ENCODE measurements at places on chromosomes 13 and 19.
A peak's percentile ranks its signal among the peaks of the same experiment; 100 is the strongest.

DNA sequence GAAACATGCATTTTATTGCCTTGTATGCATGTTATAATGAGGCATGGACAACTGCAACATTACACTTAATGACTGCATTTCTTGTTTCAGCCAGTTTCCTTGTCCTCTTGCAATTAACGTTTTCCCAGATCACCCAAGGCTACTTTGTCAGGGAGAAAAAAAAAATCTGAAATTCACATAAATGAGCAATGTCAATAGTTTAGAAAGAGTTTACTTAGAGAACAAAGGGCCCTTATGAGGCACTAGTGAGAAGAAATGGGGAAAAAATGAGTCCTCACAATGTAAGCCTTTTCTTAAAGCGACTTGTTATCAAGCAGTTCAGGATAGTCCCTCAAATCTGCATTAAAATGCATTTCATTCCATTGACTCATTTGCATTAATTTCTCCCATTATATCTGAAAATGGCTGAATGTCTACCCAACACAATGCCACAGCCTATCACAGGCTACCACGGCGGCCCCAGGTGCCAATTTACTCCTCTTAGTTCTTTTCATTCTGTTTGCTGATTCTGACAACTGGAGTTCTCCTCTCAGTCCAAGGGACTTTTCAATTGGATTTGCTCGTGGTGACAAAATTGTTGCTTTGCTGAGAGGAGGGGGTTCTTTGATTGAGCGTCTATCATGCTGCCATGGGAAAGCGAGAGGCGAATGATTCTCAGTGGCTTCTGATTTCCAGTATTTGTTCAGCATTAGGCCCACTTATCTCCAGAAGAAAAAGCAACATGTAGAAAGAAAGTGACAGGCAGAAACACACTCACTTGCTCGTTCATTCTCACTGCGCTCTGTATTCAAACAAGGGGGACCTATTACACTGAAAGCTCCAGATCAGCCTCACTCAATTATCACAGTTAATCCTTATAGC is 107.1 kb downstream of the DACH1 start:
- DNase-seq, result no peak

GRCh38 chr19:47375694-47376588 is 26.8 kb downstream of the DHX34 start:
- DNase-seq, result no peak

GRCh38 chr19:8576273-8576993 is 809 bp downstream of the MYO1F start:
- no peak for DNase-seq

GRCh38 chr13:81381560-81381959 is 1040.6 kb upstream of the SPRY2 start:
- no peak for DNase-seq

DNA sequence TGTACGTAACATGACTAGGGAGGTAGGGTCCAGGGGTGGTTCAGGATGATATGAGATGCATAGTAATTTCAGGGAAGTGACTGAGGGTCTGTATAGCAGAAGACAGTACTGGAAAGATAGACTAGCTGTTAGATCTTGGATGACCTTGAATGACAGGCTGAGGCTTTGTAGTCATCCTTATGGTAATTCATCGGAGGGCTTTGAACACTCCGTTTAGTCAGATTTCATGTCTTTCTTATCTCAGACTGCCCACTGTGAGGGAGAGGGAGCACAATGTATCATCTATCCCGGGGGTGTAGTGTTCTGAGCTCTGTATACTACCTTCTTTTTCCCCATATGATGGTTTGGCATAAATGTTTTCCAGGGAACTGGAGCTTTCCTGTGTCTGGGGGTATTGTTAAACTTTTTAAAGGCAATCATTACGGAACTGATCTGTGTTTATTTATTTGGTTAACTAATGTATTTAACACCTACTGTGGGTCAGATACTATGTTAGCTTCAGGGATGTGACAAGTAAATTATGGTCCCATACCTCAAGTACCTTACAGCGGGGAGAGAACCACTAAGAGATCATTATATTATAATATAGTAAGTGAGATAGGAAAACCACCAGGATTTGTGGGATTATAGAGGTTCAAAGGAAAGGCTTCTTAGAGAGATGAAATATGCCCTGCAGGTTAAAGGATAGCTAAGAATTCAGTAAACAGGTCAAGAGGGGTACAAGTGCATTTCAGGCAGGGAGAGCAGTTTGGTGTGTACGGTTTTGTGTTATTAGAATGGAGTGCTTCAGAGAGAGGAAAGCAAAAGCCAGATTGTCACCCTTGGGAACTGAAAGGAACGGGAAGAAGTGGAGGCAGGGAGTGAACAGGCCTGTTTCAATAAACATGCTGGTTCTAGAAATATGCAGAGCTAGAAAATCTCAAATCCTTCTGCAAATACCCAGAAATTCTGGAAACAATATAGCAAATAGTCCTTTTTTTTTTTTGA is 164.8 kb upstream of the KL start:
- DNase-seq, result peak; percentile 43

GRCh38 chr13:51783428-51784094 is 20.4 kb downstream of the DHRS12 start:
- no peak for DNase-seq

GRCh38 chr19:30062907-30063649 is 121.0 kb downstream of the URI1 start:
- DNase-seq, result no peak

DNA sequence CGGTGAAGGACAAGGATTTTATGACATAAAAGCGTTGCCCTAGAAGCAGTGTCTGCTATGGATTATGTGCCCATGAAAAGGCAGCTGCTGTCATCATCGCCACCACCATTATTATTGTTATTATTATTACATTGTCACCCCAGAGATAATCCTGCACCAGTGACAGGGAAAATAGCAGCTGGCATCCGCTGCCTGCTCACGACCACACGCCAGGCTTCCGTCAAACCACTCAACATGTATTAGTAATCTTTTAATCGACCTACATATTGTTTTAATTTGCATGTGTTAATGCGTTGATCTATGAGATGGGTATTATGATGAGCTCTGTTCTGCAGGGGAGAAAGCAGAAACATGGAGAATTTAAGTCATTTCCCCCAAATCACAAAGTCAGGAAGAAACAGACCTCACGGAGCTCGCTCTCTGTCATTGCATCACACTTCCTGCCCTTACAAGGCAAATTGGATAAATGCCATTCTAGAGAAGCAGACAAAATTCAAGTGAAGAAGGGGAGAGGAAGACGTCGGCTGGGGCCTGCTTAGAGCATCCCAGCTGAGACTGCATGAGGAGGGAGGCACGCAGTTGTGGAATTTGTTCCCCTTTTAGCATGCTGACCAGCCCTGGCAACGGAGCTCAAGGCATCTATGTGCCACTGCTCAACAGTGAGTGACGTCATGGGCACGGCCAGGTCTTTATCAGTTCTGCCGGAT is at the start of gene FFAR3:
Gene FFAR3 (plus strand): TSS at position 594 of the 707 bp plus-strand sequence. CDS start 431 bp downstream, outside the sequence.
- peak; percentile 69 for DNase-seq

GRCh38 chr13:55266644-55267043 is 1874.1 kb upstream of the PRR20A start:
- no peak for DNase-seq

DNA sequence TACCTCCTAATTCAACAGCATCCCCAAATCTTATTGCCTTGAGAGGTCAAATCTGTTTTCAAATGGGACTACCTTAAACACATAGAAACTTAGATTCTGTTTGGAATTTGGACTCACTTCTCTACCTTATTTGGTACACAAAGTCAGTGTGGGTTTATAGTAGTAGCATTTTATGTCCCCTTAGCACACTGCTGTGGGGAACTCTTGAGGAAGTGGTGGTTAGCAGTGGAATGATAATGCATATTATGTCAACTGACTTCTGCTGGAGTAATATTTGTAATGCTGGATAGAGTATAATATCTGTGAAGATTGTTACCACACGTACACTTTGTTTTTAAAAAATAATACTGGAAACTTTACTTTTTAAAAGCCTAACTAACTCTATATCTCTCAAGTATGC is 386.3 kb downstream of the NDFIP2 start:
- DNase-seq, result peak; percentile 53

DNA sequence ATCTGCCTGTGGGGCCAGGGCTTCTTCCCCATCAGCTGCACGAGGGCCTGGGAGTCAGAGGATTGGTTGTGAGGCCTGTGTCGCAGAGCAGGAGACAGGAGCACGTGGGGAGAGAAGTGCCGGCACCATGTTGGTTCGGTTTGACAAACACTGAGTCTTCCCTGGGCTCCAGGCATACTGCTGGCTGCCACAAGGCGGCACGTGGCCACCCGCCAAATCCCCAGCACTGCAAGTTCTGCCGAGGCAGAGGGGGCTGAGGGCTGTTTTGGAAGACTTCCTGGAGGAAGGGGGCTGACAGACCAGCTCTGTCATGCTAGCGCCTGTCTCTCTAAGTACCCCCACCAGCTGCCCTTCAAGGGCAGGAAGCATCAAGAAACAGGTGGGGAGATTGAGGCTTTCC is 9.5 kb downstream of the SHANK1 start:
- DNase-seq, result no peak

- DNase-seq, result no peak
These were observed 5.6 kb downstream of the ZNF333 start for GRCh38 chr19:14695471-14695870.

DNA sequence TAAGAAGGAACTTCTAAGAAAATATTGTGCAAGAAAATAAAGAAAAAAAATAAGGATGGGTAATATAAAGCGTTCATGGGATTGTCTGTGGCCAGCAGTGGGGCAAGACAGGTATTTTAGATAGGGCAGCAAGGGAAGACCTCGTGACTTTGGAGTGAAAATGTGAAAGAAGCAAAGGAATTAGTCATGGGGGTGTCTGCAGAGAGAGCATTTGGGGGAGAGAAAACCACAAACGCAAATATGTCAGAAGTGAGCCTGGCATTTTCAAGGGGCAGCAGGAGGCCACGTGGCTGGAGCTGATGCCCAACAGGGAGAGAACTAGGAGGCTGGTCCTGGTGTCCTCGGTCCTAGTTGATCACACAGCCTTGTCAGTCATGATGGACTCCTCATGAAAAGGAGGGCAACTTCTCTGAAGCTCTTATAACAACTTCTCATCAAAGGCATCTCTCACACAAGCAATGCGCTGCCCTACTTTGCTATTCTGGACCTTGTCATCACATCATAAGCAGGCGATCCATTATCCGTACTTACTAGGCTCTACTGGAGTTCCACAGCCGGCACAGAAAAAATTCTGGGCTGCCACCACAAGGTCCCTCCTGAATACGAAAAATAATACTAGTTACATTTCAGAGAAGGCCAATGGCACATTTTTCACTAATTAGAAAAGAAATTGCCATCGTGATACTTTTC is 31.0 kb downstream of the RUBCNL start:
- peak; percentile 11 for DNase-seq

DNA sequence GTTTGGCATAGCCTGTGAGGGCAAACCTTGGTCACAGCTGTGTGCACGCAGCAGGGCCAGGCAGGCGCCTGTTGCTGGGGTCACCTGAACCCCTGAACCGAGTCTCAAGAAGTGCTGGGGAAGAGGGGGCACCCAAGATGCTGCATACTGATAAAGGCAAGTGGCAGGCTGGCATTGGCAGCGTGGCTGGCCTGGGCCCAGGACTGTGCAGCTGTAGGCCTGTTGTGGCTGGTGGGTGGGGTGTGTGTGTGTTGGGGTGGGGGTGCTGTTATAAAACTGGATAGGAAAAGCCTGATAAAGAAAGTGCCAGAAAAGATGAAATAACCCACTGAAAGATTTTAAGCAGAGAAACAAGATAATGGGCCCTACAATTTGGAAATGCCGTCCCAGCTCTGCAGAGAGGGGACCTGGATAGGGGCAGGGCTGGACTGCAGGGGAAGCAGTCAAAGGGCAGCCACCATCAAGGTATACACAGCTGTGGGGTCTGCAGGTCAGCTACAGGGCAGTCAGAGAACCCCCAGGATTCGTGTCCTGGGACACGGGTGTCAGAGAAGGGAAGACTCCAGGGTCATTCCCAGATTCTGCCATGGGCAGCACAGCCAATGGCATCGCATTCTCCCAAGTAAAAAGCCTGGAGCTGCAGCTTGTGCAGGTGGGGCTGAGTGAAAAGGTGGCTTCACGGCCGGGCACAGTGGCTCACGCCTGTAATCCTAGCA is 33.2 kb downstream of the CILP2 start:
- no peak for DNase-seq

- DNase-seq, result peak; percentile 91
These were observed 19.0 kb downstream of the MRPS12 start for GRCh38 chr19:38949580-38950367.

GRCh38 chr13:59700281-59700680 is 463.4 kb downstream of the DIAPH3 start:
- peak; percentile 42 for DNase-seq

- DNase-seq, result peak; percentile 62
These were observed 4.2 kb downstream of the LTBP4 start for GRCh38 chr19:40605216-40605971.

DNA sequence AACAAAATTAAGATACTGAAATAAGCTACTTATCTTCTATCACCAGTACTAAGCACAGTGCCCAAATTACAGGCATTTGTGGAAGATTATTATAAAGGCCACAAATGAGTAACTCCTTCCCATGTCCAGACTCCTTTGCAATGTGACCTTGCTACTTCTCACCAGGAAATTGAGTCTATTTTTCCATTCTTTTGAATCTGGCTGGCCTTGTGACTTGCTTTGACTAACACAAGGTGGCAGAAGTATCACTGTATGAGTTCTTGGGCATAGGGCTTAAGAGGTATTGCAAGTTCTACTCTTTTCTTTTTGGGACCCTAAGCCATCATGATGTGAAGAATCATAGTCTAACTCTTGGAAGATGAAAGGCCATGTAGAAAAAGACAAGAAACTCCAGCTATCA is 49.9 kb downstream of the UGGT2 start:
- peak; percentile 41 for DNase-seq

DNA sequence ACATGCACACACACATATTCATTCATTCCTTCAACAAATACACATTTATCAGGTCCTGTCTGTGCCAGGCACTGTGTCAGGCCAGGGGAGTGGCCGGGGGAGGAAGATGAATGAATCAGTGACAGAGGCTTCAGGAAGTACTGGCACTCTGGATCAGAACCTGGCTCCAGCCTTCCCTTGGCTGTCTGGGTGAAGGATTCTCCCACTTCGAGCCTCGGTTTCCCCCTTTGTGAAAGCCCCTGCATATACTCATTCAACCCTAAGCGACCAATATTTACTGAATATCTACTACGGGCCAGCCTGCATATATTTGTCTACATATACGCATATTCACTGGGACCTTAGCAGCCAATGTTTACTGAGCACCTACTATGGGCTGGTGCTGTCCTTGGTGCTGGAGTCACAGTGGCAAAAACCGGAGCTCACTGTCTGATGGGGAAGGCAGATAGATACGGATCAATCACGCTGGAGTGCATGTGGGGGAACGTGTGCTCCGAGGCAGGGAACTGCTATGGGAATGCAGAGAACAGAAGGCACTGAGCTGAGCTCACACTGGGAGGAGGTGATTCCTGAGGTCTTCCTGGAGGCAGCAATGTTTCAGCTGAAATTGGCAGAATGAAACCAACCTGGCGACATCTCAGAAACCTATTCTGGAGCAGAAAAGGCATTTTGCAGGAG is 636 bp upstream of the ZNF579 start:
- peak; percentile 9 for DNase-seq
